ENCODE measurements at places on chromosomes 3 and 15.

DNA sequence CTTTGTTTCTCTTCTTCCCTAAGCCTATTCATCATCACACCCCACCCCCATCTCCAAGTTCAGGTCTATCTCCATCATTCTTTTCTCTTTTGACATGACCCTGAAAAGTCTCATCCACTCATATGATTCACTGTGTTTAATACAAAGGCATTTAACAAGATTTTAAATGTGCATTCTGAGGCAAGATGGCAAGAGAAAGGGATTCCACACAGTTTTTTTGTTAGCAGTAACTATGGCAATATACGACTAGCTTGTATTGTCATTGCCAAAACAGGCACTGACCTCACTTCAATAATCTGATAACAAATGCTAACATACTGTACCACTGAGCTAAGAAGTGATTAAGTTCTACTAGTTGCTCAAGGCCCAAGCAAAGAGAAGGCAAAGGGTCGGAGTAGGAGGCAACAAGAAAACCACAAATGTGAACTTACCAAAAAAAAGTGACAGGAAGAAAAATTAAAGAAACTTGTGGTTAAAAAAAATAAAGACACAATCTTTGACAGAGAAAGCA lies 53.2 kb downstream of the FBN1 start:
- no peak for DNase-seq

DNA sequence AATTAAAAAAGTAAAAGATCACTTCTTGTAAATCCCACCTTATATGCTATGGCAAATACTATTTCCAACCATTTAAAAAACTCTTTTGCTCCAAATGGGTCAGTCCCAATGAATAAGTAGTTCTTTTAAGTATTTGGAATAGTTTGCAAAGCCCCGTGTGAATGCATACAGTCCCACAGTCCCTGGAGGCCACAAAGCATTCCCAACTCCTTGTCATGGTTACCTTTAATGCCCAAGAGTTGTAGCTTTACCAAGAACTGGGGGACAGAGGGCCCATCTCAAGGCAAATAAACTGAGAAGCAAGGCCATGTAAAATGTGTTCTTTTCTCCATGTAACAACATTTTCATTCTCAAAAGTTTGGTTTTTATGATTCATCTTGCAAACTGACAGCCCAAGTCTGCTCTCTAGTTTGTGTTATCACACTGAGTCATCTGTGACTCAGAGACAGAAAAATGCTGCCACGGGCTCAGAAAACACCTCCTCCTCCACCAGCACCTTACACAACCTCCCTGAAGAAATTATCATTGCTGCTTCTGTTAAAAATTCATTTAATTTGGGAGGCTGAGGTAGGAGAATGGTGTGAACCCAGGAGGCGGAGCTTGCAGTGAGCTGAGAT lies 336.2 kb downstream of the ERC2 start:
- peak; percentile 77 for DNase-seq

DNA sequence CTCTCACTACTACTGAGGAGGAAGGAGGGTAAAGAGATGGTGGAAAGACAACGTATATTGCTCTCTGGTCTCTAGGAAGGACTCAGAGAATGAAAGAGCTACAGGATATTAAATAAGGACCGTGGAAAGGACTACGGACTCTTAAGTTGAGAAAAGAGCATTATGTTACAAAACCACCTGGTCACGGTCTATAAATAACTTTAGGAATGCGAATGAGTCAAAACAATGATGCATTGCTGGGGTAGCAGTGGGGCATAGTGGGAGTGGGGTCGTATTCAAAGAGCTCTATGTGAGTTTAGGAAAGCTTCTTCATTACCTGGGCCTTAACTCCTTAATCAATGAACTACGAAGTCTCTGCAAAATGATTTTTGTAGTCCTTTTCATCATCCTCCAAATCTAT lies 295.7 kb upstream of the SOX14 start:
- DNase-seq, result no peak

GRCh38 chr3:172347895-172348679 lies 100.2 kb downstream of the GHSR start:
- no peak for DNase-seq

DNA sequence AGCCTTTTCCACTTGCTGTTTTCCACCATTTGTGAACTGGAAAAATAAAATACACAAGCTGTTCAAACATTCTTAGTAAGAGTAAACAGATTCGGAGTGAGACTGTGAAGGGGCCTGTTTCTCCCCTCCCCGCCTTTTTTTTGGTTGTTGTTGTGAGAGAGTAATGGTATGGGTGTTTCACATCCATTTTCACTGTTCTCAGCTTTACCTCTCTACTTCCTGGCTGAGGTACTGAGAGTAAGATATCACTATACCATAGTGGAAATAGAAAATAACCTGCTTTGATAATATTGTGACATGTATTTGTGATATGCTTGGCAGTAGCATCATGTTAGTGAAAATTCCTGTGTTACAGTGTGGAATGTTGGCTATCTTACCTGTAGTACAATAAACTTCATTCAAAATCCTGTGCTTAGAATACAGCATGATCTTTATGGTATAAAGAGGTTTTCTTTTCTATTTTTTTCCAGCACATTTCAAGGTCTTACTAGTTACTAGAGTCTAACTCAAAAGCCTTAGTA lies 12.0 kb downstream of the CNTN4 start:
- no peak for DNase-seq
